Bladder microvascular endothelial cell (primary cell): ENCODE measurements at places on chromosomes 1 and 21. TPM values are rescaled to one million over a fixed set of nuclear protein-coding genes. Genes with fewer than 3 reads are reported as not detected.

CADM3 gene
- total RNA-seq = under 0.01 and 0.06 TPM in 2 replicates

SPRR2B gene
- not detected in 2 replicates for total RNA-seq

CDCA8 gene
- 6.7 and 10.4 TPM in 2 replicates for total RNA-seq

MCOLN3 gene
- not detected in 2 replicates for total RNA-seq

FCGR3B gene
- total RNA-seq = not detected in 2 replicates

C1QA gene
- total RNA-seq = not detected in 2 replicates

HIVEP3 gene
- total RNA-seq = 0.32 and 2.1 TPM in 2 replicates

KRTAP7-1 gene
- total RNA-seq = not detected in 2 replicates

CD160 gene
- not detected in 2 replicates for total RNA-seq

F13B gene
- total RNA-seq = not detected in 2 replicates

AUNIP gene
- 2.1 and 3.1 TPM in 2 replicates for total RNA-seq

HES3 gene
- total RNA-seq = not detected in 2 replicates

CLCA4 gene
- not detected in 2 replicates for total RNA-seq

C1orf115 gene
- total RNA-seq = 47.3 and 93.7 TPM in 2 replicates

ANKRD45 gene
- 0.13 TPM in 1 of 2 replicates, not detected in the other for total RNA-seq

COL9A2 gene
- 0.16 and 0.63 TPM in 2 replicates for total RNA-seq

B3GALT5 gene
- total RNA-seq = under 0.01 and 0.06 TPM in 2 replicates

VCAM1 gene
- total RNA-seq = 4.5 and 84.6 TPM in 2 replicates

IGSF3 gene
- 0.49 and 53.9 TPM in 2 replicates for total RNA-seq

JMJD4 gene
- total RNA-seq = 15.7 and 29.5 TPM in 2 replicates

ACBD6 gene
- total RNA-seq = 50.0 and 53.4 TPM in 2 replicates

ADORA1 gene
- not detected in 2 replicates for total RNA-seq

FCGR3A gene
- total RNA-seq = not detected in 2 replicates

ACTL8 gene
- total RNA-seq = not detected in 2 replicates
